ENCODE measurements at places on chromosomes 16 and 17. TPM values are rescaled to one million over a fixed set of nuclear protein-coding genes. Genes with fewer than 3 reads are reported as not detected.
A peak's percentile ranks its signal among the peaks of the same experiment; 100 is the strongest.

DNA sequence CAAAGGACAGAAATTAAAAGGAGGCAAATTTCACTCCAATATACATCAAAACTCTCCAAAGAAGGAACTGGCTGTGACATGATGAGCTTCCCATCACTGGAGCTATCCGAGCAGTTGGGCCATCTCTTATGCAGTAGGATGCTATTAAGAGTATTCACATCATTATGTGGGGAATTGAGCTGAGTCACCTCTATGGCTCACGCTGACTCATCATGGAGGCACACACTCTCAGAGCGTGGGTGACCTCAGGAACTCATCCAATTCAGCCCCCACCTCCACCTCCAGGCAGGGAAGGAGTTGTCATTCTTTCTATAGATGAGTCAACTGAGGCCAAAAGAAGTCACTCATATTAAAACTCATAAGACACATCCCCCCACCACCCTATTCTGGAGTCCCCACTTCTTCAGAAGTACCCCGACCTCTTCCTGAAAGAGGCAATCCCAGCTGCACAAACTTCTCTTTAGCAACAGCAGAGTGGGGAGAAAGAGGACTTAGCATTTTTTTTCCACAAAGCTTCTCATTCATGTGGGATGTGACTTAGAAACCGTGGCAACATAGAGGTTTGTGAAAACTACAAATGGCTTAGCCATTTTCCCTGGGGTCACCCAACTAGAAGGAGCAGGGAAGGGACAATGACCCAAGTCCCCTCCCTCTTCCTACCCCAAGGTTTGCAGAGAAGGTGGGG lies 32.5 kb downstream of the ABCC12 start:
- no peaks in the 10 kb centered on the region for H3K4me1 ChIP-seq
- H3K36me3 ChIP-seq = no peaks in the 10 kb centered on the region
- H3K27me3 ChIP-seq = no peaks in the 10 kb centered on the region

DNA sequence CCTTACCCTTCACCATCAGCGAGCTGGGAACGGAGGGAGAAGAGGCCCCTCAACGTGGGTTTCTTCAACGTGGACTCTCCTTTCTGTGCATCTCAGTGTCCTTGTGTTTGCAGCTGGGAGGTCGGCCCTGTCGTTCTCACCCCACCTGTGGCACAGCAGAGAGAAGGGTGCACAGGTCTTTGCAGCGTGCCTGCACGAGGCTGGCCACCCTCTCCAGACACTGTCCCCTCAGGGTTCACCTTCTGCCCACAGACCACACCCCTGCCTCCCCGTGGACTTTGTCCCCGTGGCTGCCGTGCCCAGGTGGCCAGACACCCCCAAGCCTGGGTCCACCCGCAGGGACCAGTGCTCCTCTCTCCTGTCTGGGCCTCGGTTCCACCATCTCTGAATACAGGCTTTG lies 7.3 kb upstream of the WDR45B start:
- H3K4me1 ChIP-seq = no peaks in the 10 kb centered on the region
- H3K27me3 ChIP-seq = no peaks in the 10 kb centered on the region
- no peaks in the 10 kb centered on the region for H3K36me3 ChIP-seq
- DNase-seq = no peak
- no peak overlapping the region for H3K27ac ChIP-seq

DNA sequence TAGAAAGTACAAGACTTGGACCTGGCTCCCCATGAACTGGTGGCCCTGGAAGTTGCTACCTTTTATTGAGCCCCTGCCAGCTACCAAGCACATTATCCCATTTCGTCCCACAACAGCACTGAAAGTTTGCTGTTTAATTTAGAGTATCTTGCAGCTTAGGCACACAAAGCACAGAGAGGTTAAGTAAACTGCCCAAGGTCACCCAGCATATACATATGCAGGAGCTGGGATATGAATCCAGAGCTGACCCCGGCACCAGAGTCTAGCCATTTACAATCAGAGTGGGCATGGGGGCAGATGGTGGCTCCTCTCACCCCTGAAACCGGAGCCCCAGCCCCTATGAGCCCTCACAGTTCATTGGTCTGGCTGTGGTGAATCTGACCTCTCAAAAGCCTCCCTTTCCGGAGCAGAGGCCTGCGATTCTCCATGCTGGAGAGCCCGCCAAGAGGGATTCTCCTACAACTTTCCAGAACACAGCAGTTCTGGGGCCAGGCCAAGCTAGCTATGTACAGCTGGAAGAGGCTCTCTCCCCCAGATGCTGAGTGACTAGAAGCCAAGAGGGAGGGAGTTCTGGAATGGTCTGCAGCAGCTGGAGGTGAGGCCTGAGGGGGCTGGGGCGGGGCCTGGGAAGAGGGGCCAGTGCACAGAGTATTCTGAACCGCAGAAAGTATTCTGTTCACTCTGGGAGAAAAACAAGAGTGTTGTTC lies 58.3 kb downstream of the SREBF1 start:
- peak; percentile 95 for DNase-seq
- H3K4me1 ChIP-seq = peaks cover 16% of the 10 kb centered on the region
- no peak overlapping the region for H3K4me3 ChIP-seq
- H3K36me3 ChIP-seq = no peaks in the 10 kb centered on the region
- H3K27me3 ChIP-seq = no peaks in the 10 kb centered on the region
- H3K27ac ChIP-seq = peak overlapping the region; percentile 91

SYNGR3 gene
- not detected for total RNA-seq

TBC1D3K gene
- not detected for total RNA-seq

ADORA2B gene
- total RNA-seq = not detected

TUBD1 gene
- 7.7 TPM for total RNA-seq

FNDC8 gene
- not detected for total RNA-seq

DNA sequence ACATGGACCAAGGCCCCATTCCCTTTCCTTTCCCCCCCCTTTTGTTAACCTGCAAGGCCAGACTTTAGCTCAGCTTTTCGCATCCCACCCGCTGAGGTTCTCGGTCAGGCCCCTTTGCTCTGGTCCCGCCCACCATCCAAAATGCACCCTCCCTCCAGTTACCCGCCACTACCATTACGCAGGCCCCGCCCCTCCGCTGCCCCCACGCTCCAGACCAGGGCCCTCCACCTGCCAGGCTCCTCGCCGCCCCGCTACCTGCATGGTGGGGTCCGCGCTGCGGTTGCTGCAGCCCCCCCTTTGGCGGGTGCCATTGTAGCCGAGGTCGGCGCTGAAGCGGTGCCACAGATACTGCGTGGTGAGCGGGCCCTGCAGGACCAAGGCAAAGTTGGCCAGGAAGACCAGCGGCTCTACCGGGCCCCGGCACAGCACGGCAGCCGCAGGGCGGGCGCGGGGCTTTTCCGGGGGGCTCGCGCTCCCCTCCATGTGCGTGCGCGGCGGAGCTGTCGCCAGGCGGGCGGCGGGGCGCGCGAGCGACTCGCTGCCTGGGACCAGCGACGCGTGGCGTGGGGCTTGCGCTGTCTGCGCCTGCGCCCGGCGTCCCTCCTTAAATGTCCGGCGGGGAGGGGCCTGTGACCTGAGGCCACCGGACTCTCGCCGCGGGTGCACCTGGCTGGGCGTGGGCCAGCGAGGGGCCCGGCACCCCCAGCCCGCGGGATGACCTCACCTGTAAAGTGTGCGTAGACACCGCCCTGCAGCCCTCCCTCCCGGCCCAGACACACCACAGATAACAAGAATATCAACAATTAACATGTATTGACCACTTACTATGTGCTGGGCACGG lies at the start of gene SLC46A1:
TSS of gene SLC46A1 (minus strand) at position 581 of the 841 bp plus-strand sequence. CDS start at position 483, 98 bp downstream.
- DNase-seq = peak; percentile 54
- no peaks in the 10 kb centered on the region for H3K4me1 ChIP-seq
- H3K4me3 ChIP-seq = peak within 1 kb of the TSS; percentile 62
- H3K36me3 ChIP-seq = no peaks in the 10 kb centered on the region
- H3K27me3 ChIP-seq = no peaks in the 10 kb centered on the region

DNA sequence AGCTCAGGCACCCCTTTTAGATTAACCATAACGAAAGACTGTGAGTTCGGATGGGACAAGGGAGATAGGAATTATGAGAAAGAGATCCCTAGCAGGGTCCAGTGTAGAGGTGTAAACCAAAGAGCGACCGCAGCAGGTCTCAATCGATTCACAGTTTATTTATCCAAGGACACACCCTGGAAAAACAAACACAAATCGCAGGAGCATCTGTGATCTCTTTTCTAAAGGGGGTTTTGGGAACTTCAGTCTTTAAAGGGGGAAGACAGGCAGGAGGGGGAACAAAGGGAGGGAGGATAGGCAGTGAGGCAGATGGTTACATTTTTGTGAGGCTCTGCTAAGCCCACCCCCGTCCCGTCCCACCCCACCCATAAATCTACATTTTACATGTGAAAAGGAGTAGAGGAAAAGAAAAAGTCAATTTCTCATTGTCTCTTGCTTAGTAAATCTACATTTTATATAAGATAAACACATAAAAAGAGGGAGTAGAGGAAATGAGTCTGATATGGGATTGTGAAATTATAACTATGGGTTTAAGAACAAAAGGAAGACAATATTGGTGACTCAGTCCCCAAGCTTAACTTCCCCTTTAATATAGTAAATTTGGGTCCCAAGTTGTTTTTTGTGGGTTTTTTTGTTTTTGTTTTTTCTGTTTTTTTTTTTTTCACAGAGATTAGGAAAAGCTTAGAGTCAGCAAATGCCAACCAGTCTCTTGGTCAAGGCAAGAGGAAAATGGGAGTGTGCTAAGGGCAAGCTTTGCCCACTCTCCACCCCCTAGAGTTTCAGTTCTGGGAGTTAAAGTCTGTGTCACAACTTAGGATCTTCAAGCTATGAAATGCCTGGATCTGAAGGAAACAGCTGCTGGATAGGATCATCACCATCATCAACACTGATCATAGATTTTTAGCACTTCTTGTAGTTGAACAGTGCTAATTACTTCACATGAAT lies 160.9 kb upstream of the CDH5 start:
- no peaks in the 10 kb centered on the region for H3K27me3 ChIP-seq
- H3K4me3 ChIP-seq = no peak overlapping the region
- no peaks in the 10 kb centered on the region for H3K4me1 ChIP-seq
- no peaks in the 10 kb centered on the region for H3K36me3 ChIP-seq

MMP25 gene
- 0.21 TPM for total RNA-seq

DNA sequence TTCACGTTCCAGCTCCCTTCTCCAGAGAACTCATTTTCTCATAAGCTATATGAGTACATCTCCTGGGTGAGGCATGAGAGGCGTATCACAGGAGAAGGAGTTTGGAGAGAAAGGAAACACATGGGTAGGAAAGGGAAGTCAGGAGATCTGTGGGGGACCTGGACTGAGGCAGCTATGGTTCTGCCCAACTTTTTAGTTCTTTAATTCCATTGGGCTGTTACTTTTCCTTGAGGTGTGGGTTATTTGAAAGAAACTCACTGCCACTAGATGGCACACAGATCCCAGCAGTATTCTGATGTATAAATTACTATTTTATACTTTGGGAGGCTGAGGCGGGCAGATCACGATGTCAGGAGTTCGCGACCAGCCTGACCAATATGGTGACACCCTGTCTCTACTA lies 63.6 kb downstream of the NUP93 start:
- H3K36me3 ChIP-seq = no peaks in the 10 kb centered on the region
- no peaks in the 10 kb centered on the region for H3K27me3 ChIP-seq
- H3K4me3 ChIP-seq = no peak overlapping the region
- H3K27ac ChIP-seq = no peak overlapping the region
- no peaks in the 10 kb centered on the region for H3K4me1 ChIP-seq

DNA sequence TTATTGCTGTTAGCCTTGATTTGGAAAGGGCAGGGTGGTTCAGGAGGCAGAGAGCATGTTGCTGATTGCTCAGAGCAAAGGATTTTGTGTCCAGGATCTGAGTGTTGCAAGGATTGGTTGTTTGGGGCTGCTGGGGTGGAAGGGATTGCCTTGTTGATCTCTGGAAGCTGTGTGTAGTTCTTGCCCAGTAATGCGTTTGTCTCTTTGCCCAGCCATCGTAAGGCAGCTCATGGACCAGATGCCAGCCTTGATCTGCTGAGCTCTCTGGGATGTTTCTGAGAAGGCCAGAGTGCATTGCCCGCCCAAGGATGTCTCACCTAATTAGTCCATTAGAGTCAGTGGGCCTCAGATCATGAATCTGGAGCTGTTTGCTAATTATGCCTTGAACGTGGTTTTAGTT lies 33.6 kb downstream of the NKD1 start:
- no peaks in the 10 kb centered on the region for H3K36me3 ChIP-seq
- H3K27ac ChIP-seq = no peak overlapping the region
- no peaks in the 10 kb centered on the region for H3K27me3 ChIP-seq

GRCh38 chr17:79183293-79184158 lies 108.9 kb downstream of the ENGASE start:
- H3K27ac ChIP-seq = no peak overlapping the region
- no peaks in the 10 kb centered on the region for H3K27me3 ChIP-seq
- no peaks in the 10 kb centered on the region for H3K4me1 ChIP-seq
- H3K36me3 ChIP-seq = no peaks in the 10 kb centered on the region
- peak overlapping the region; percentile 10 for H3K4me3 ChIP-seq
- no peak for DNase-seq

KCNG4 gene
- total RNA-seq = not detected

SLC35G6 gene
- not detected for total RNA-seq

- no peak overlapping the region for H3K4me3 ChIP-seq
- H3K27me3 ChIP-seq = no peaks in the 10 kb centered on the region
- H3K4me1 ChIP-seq = no peaks in the 10 kb centered on the region
- H3K27ac ChIP-seq = no peak overlapping the region
- H3K36me3 ChIP-seq = no peaks in the 10 kb centered on the region
Observed at GRCh38 chr17:70314096-70314495, 144.8 kb downstream of the KCNJ2 start.

NPIPA7 gene
- not detected for total RNA-seq

NOG gene
- 2.6 TPM for total RNA-seq
